ENCODE measurements at places on chromosomes 7 and 10. TPM values are rescaled to one million over a fixed set of nuclear protein-coding genes. Genes with fewer than 3 reads are reported as not detected.

Gene GOLGA7B
- 0.96 TPM for total RNA-seq

Gene RAPGEF5
- 131 TPM for total RNA-seq

Gene GBX1
- total RNA-seq: not detected

Gene XRCC2
- 2.2 TPM for total RNA-seq

DNA sequence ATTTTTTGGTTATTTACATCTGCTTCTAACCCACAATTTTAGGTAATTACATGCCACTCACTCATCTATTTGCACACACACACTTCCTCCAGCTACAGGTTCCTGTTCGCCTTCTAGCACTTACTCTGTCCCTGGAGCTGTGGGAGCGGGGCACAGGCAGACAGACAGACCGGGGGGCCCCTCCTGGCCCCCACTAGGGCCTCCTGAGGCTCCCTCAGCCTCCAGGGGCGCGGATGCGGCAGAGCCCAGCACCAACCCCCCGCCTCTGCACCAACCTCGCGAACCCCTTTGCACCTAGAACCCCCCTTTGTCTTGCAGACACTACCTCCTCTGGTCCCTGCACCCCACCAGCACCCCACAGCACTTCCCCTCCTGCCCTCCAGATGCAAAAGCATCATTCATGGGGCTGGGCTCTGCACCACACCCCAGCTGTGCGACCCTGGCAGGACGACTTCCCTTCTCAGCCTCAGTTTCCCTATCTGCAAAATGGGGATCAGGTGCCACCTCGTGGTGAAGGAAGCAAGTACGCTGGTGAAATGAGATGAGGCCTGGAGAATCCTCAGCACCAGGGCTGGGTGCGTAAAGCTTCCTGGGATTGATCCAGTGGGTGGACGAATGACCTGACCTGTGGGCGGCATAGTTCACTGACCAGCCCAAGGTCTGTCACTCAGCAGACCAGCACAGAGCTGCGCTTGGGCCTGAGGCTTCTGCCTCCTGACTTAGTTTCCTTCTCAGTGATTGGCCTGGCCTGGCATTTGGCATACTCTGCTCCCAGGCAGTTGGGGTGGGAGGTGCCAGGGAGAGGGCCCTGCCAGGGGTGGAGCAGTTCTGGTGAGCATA, 37.9 kb downstream of the ELFN1 start:
- DNase-seq: no peak

DNA sequence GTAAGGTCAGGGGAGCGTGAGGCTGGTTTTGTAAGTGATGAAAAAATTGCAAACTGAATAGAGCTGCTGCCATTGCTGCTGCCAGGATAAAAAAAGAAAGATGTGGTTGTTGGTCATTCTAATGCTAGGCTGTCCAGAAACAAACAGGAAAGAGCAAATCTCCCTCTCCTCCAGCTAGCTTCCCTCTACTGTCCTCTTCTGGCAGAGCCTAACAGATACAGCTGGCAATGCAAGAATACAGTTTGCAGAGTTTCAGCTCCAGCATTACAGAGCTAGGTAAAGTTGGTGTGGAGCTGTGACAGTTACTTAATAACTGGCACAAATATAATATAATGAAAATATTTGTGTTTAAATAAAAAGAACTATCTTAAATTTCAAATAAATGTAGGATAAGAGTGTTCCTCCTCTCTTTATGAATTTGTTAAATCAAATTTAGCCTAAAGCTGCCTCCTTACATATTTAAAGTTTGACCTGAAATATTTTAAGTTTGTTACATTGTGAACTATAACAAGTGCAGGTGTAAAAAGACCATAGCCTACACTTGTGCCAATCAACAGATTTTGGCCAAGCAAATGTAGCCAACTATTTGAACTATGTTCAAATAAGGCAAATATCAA, 407.7 kb downstream of the SH2D4B start:
- DNase-seq: peak; percentile 61

- peak; percentile 93 for DNase-seq
Measured at GRCh38 chr10:119658274-119658673, 7.1 kb downstream of the BAG3 start.

DNA sequence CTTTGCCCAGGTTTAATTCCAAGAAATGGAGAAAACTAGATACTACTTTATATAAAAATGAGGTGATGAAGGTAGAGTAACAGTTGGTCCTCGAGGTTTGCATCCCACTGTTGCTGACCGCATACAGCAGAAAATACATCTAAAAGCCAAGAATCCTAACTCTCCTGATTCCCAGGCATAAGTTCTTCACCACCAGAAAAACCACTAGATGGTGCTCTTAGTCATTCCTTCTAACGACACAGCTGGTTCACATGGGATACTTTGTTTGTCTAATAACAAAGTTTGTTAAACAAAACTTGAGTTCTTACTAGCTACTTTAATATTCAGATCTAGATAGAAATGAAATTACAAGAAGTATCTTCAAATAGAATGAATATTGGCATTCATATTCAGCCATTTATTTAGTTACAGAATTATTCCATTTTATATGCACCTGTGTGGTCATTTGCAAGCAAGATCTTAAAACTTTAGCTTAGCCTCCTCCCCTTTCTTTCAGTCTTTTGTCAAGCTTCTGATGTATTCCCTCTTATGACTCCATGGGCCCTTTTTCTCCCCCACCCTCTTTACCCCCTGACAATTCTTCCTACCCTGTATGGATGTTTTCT, 54.1 kb upstream of the CYP26C1 start:
- DNase-seq: peak; percentile 65

DNA sequence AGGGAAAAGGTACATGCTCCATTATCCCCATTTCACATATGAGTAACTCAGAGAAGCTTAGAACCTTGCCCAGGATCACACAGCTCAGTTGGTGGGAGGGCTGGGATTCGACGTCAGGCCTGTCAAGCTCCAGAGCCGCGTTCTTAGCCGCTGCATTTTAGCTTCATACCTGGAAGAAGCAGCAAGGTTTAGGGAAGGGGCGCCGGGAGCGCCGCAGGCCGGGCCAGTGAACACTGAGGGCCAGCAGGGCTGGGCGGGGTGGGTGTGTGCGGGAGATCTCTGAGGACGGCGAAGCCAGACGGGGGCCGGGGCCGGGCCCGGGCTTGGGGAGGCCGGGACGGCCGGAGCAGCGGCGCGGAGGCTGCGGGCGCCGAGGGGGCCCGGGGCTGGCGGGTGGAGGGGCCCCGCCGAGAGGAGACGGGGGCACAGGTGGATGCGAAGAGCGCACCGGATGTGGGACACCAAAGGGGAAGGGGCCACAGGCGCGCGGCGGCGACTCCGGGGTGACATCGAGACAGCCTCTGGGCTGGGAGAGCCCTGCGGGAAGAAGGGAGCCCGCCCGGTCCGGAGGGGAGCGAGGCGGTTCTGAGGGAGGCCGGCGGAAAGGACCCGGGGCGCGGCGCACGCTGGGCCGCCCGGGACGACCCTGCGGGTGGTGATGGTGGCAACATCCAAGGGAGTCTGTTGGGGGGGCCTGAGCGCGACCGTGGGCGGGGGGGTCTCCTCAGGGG, 498 bp downstream of the NDST2 start:
- peak; percentile 24 for DNase-seq

DNA sequence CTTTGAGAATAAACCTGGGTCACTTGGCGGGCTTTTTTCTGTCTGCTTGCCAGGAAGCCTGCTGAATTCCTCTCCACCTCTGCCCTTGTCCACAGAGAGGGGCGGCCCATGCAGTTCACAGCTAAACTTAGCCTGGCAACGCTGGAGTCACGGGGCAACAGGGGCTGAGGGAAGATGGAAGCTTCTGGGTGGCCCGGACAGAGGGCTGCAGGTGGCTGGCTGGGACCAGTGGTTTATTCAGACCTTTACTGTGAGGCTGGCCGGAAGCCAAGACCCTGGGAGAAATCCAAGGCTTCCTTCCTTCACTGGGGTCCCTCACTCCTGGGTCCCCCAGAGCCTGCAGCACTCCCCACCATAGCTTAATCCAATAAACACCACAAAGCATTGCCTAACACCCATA, 17.0 kb downstream of the ITPRIP start:
- no peak for DNase-seq

DNA sequence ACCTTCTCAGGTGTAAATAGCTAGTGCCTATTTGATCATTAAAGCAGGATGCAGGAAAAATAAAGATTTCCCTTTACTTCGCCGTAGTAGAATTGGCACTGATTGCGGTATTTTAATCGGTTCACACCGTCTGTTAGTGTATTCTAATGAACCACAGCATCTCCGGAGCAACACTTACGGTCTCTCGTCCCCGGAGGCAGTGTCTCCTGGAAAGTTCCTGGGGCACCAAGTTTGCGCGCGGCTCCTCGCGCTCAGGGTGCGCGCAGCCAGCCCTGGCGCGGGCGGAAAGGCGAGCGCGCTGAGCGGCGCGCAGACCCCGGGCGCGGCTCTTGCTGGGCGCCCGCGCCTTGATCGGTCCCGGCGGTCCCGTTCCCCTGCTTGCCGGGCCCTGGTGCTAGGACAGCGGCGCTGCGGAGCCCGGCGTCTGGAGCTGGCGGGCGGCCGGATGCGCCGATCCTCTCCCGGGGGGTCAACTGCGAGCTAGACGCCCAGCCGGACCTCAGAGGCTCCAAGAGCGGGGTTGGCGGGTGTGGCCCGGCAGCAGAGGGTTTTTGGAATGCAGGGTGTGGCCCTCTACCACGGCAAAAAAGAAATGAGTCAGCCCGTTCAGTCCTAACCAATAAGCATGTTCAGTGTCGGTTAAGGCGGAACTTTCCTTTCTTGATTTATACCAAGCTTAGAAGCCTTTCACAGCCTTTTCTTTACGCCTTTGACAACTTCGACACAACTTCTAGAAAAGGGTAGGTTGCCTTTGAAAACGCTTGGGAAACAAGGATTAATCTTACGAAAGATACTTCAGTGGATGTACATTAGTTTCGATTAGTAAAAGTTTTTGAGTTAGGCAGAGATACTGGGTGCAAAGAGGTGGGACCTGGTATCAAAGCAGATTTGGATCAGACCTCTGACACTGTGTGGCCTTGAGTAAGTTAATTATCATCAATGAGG, 166.8 kb upstream of the ASAH2 start:
- DNase-seq: peak; percentile 92

- DNase-seq: no peak
Measured at GRCh38 chr7:64314566-64314965, 805 bp downstream of the ZNF736 start.

DNA sequence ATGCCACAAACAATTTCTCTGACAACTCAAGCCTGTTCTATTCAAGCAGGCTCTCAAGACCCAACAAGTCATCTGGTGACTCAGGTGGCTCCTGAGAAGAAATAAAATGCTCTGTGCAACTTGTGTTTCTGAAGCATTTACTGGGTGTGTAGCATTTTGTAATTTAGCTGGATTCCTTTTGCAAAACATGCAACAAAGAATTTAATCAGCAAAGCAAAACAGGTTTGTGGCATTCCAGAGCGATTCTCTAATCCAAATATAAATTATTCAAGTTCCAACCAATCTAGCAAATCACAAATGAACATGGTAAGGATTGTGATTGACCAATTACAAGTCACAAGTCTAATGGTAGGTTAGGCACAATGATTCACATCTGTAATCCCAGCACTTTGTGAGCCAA, 39.8 kb upstream of the C10orf67 start:
- peak; percentile 21 for DNase-seq

DNA sequence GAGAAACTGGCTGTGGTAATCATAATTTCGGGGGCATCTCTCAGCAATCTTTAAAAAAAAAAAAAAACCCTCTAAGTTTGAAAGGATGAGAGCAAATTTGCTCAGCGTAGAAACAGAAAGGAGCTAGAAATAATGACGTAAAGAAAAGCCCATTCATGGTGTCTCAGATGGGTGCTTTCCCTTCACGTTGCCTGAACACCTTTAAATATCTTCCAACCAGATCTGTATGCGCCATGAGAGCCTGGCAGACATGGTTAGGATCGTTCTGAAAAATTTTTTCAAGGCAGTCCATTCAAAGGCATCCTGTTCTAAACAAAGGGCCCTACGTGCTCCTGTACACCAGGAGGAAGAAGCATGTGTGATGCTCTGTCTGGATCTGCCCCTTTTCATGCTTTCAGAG, 141.2 kb upstream of the C1QL3 start:
- DNase-seq: no peak

- peak; percentile 29 for DNase-seq
Measured at GRCh38 chr10:71852355-71852937, 1.4 kb upstream of the PSAP start.

- no peak for DNase-seq
Measured at GRCh38 chr10:79411546-79412495, 33.6 kb downstream of the ZCCHC24 start.

- no peak for DNase-seq
Measured at GRCh38 chr7:85475071-85475470, 288.2 kb upstream of the SEMA3D start.

DNA sequence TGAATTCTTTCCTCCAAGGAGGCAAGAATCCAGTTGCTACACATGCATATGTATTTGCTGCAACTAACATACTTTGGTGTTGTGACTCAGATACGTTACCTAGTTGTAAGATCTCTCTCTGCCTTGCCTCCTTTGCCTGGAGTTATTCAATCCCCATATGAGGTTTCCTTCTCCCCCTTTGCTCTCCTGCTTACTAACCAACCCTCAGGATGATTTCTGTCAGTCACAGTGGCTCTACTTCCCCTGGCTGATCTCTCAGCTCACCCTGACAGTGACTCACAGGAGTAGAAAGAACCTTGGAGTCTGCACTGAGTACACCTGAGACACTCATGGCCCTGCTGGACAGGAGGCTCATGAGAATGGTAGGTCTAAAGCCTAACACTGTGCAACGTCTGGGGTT, 92.0 kb downstream of the TMEM106B start:
- no peak for DNase-seq

GRCh38 chr7:119482209-119482608, 790.8 kb upstream of the KCND2 start:
- peak; percentile 18 for DNase-seq

DNA sequence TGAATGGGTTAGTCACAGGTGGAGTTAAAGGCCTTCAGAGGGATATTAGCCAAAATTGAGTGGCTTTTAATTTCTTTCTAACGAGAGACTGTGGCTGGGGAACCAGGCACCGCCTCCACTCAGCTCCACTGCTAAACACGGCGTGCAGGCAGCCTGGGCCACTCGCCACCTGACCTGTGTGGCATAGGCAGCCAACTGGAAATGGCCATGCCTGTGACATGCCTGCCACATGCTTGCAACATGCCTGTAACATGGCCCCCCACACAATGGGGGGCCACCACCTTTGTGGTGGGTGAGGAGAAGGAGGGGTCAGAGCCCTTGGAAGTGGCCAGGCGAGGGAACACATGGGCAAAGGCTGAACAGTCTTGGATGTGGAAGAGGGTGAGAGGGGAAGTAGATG, 60.1 kb upstream of the PAX2 start:
- no peak for DNase-seq

- no peak for DNase-seq
Measured at GRCh38 chr7:80775897-80776296, 137.5 kb downstream of the CD36 start.

- no peak for DNase-seq
Measured at GRCh38 chr7:80719261-80719660, 80.8 kb downstream of the CD36 start.
